Prostate gland (tissue), 2 donors: ENCODE measurements at places on chromosomes 1 and 21. TPM values are rescaled to one million over a fixed set of nuclear protein-coding genes. Genes with fewer than 3 reads are reported as not detected.
A peak's percentile ranks its signal among the peaks of the same experiment; 100 is the strongest.

DNA sequence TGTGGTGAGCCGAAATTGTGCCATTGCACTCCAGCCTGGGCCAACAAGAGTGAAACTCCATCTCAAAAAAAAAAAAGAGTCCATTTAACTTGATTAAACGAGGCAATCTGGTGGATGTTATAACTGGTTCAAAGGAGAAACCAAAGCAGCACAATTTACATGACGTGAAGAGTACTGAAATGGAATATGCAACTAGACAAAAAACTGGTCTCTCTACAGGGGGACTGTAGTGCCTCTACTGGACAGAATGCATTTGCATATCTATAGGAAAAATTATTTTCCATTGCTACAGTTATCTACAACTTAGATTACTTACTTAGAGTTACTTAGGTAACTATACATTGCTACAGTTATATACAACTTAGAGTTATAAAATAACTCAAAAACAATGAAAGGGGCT, 2.7 kb upstream of the CAPN2 start:
- no peak overlapping the region for H3K27ac ChIP-seq
- H3K4me3 ChIP-seq, result no peak overlapping the region
- peaks cover 11% of the 10 kb centered on the region for H3K4me1 ChIP-seq
- no peaks in the 10 kb centered on the region for H3K27me3 ChIP-seq
- no peak for DNase-seq

DNA sequence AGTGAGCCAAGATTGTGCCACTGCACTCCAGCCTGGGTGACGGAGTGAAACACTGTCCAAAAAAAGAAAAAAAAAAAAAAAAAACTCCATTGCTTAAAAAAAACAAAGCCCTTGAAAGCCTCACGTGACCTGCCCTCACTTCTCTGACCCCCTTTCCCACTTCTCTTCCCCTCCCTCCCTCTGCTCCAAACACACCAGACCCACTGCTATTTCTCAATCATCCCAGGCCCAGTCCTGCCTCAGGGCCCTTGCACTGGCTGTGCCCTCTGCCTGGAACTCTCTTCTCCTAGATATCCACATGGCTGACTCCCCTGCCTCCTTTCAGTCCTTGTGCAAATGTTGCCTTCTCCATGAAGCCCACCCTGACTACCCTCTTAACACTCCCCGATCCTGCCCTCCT, 45.4 kb upstream of the TARDBP start:
- DNase-seq, result no peak
- no peaks in the 10 kb centered on the region for H3K36me3 ChIP-seq
- H3K4me3 ChIP-seq, result no peak overlapping the region
- no peak overlapping the region for H3K27ac ChIP-seq
- H3K4me1 ChIP-seq, result peaks cover 2% of the 10 kb centered on the region

GRCh38 chr1:214002472-214002871, 14.7 kb downstream of the PROX1 start:
- no peaks in the 10 kb centered on the region for H3K36me3 ChIP-seq
- no peaks in the 10 kb centered on the region for H3K27me3 ChIP-seq
- no peak for DNase-seq
- H3K27ac ChIP-seq, result no peak overlapping the region
- no peak overlapping the region for H3K4me3 ChIP-seq

DNA sequence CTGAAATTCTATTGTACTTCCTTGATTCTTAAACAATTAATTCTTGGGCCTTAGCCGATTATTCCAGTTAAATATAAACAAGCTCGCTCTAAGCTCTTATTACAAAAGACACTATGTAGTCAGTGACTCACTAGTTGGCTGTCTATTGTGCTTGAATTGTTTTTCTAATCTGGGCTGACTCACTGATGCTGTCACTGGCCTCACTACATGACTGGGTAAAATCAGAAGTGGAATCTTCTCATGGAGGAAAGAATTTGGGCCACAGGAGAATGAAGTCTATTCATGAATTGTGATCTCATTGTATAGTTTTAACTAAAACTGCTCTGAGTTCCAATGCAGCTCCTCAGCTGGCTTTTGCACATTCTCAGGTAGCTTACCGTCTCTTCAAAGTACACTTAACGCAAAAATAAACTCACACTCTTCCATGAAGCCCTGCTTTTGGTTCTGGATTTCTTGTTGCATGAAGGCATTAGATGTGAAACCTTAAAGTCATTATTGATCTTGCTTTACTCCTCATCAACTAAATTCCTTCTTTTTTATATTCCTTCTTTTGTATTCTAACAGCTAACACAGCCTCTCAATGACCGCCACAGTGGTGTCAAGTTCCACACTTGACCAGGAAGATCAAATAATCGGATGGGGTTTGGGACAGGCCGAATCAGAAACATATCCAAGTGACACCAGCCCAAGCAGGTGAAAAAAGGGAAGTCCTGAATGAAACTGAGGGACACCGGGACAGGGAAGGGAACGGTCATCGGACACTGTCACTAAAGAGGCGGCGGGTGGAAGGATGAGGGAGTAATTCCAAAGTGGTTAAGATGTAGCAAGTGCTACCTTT, 80.9 kb upstream of the LBR start:
- no peaks in the 10 kb centered on the region for H3K4me1 ChIP-seq
- H3K27ac ChIP-seq, result peak overlapping the region; percentile 59
- peak; percentile 65 for DNase-seq
- H3K27me3 ChIP-seq, result no peaks in the 10 kb centered on the region
- no peak overlapping the region for H3K4me3 ChIP-seq

- no peak overlapping the region for H3K4me3 ChIP-seq
- H3K4me1 ChIP-seq, result no peaks in the 10 kb centered on the region
- H3K27ac ChIP-seq, result no peak overlapping the region
- H3K27me3 ChIP-seq, result no peaks in the 10 kb centered on the region
- DNase-seq, result no peak
Measured at GRCh38 chr1:217525773-217526490, 105.0 kb downstream of the GPATCH2 start.

GRCh38 chr21:38570596-38570995, 72.3 kb upstream of the ERG start:
- H3K27me3 ChIP-seq, result no peaks in the 10 kb centered on the region
- no peak for DNase-seq
- no peak overlapping the region for H3K27ac ChIP-seq
- no peaks in the 10 kb centered on the region for H3K4me1 ChIP-seq

GRCh38 chr1:39915499-39916129, 13.9 kb upstream of the MYCL start:
- H3K4me1 ChIP-seq, result no peaks in the 10 kb centered on the region
- H3K27ac ChIP-seq, result no peak overlapping the region
- no peak for DNase-seq
- H3K36me3 ChIP-seq, result no peaks in the 10 kb centered on the region
- H3K4me3 ChIP-seq, result no peak overlapping the region

DNA sequence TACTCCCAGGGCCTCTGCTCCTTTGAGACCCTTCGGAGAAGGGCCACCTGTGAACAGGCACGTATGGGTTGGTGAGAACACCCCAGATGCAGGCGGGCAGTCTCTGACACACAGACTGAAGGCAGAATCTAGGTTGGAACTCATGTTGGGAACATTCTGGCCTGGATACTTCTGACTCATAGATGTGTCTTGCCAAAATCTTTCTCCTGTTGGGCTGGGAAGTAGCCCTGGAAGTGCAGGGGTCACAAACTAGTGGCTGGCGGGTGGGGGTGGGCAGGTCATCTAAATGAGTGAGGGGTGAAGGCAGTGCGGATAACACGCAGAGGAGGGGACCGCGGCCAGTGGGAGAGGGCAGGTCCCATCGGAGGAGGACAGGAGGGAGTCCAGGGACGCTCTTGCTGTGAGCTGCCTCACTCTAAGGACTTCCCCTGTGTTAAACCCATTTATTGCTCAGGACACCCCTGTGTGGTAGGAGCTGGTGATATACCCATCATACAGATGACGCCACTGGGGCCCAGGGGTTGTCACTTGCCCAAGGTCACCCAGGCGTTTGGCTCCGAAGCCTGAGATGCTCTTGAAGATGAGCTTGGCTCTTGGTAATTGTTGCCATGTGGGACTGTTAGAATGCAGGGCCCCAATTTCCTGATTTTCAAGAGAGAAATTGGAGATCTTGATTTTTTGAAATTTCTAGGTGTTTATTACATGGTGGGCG, 181.0 kb downstream of the PTPRU start:
- H3K27me3 ChIP-seq, result no peaks in the 10 kb centered on the region
- no peaks in the 10 kb centered on the region for H3K36me3 ChIP-seq
- H3K4me1 ChIP-seq, result no peaks in the 10 kb centered on the region
- no peak for DNase-seq
- H3K4me3 ChIP-seq, result no peak overlapping the region

DNA sequence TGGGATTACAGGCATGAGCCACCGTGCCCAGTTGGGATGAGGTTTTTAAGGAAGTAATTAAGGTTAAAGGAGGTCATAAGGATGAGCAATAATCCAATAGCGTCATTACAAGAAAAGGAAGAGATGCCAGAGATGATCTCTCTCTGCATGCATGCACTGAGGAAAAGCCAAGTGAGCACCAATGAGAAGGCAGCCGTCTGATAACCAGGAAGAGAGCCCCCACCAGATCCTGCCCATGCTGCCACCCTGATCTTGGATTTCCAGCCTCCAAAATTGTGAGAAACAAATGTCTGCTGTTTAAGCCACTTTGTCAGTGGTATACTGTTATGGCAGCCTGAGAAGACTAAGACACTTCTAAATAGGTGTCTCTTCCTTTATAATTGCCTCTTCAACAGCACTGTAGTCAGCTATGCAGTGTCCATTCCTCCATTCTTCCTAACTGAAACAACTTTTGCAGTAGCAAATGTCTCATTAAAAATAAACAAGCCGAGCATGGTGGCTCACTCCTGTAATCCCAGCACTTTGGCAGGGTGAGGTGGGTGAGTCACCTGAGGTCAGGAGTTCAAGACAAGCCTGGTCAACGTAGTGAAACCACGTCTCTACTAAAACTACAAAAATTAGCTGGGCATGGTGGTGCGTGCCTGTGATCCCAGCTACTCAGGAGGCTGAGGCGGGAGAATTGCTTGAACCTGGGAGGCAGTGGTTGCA, 216.2 kb upstream of the RUNX1 start:
- H3K4me3 ChIP-seq, result no peak overlapping the region
- H3K27ac ChIP-seq, result no peak overlapping the region
- no peaks in the 10 kb centered on the region for H3K4me1 ChIP-seq
- H3K27me3 ChIP-seq, result no peaks in the 10 kb centered on the region
- no peaks in the 10 kb centered on the region for H3K36me3 ChIP-seq
- DNase-seq, result no peak

DNA sequence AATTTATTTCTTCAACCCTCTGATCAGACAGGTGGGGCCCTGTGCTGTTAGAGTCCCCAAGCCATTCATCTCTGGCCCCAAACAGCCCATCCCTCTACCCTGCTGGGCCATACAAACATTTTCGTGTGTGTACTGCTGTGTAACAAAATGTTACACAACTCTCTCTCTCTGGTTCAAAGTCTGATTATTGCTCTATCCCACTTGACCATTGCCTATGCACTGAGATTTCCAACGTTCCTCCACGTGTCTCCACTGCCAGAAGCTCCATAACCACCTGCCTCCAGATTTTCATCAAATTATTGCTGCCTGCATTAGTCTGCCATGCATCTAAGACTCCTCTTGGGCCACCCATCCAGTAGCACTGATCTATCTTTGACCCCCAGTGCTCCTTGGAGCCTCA, 104.8 kb downstream of the ELAVL4 start:
- no peaks in the 10 kb centered on the region for H3K4me1 ChIP-seq
- DNase-seq, result no peak
- H3K27me3 ChIP-seq, result no peaks in the 10 kb centered on the region

DNA sequence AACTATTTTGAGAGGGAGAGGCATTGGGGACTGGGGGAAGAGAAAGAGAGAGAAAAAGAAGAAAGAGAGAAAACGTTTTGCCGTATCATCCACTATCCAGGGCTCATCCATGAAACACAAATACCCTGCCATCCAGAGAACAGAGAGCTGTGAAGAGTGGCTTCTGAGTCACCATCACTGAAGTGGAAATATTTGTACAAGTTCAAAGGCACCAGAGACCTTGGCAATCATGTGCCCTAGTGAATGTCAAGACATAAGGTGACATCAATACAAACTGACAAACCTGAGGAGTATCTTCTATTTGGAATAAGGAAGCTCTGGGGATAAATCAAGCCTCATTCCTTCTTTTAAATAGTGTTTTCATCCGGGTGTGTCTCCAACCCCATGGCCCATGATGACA, 197.2 kb upstream of the PROX1 start:
- no peaks in the 10 kb centered on the region for H3K36me3 ChIP-seq
- no peak overlapping the region for H3K27ac ChIP-seq
- peaks cover 1% of the 10 kb centered on the region for H3K27me3 ChIP-seq
- H3K4me1 ChIP-seq, result no peaks in the 10 kb centered on the region
- DNase-seq, result no peak

DNA sequence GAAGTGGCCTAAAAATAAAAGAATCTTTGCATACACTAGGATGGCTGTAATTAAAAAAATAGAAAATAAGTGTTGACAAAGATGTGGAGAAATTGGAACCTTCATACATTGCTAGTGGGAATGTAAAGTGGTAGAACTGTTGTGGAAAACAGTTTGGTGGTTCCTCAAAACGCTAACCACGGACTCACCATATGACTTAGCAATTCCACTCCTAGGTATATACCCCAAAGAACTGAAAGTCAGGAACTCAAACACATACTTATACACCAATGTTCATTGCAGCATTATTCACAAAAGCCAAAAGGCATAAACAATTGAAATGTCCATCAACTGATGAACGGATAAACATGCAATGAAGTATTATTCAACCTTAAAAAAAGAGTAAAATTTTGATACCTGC, 10.8 kb upstream of the HMGCL start:
- no peaks in the 10 kb centered on the region for H3K27me3 ChIP-seq
- no peak overlapping the region for H3K27ac ChIP-seq
- H3K4me3 ChIP-seq, result no peak overlapping the region
- no peaks in the 10 kb centered on the region for H3K36me3 ChIP-seq

DNA sequence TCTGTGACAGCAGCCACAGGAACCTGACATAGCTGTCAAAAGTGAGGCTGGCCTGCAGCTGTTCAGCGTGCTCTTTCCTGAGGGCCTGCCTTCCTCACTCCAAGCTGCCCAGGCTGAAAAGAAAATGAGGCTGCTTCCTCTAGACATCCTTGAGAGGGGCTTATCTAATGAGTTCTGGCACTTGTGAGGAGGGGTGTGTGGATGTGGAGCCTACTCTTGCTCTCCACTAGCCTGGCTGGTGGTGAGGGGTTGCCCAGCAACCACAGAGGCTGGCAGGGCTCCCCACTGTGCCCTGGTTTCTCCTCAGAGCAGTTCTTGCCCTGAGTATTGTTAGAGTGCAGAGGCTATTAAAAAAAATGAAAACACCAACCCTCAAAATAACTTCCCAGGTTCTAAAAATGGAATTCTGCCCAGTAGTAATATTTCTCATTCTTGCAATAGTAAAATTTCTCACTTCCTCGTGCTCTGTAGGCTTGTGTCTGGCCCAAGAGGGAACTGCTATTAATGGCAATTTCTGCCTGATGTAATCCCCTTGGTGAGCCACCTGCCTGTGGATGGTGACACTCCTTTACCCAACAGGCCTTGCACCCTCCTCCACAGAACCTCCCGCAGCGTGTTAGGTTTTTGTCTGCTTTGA, 52.6 kb upstream of the EPS8L3 start:
- no peak overlapping the region for H3K27ac ChIP-seq
- no peaks in the 10 kb centered on the region for H3K36me3 ChIP-seq
- no peaks in the 10 kb centered on the region for H3K27me3 ChIP-seq
- DNase-seq, result no peak

- no peak overlapping the region for H3K27ac ChIP-seq
- no peaks in the 10 kb centered on the region for H3K36me3 ChIP-seq
- DNase-seq, result no peak
- H3K27me3 ChIP-seq, result no peaks in the 10 kb centered on the region
- H3K4me3 ChIP-seq, result no peak overlapping the region
Measured at GRCh38 chr1:9448132-9449109, 90.8 kb upstream of the SLC25A33 start.

Gene CYP4Z1
- total RNA-seq, result 2.0 TPM

Gene C1orf21
- total RNA-seq, result 28.8 TPM

Gene GCSAML
- 1.2 TPM for total RNA-seq

Gene NBPF14
- 38.7 TPM for total RNA-seq

Gene TEDDM1
- not detected for total RNA-seq
